ENCODE measurements at places on chromosomes 2 and 18. TPM values are rescaled to one million over a fixed set of nuclear protein-coding genes. Genes with fewer than 3 reads are reported as not detected.

DNA sequence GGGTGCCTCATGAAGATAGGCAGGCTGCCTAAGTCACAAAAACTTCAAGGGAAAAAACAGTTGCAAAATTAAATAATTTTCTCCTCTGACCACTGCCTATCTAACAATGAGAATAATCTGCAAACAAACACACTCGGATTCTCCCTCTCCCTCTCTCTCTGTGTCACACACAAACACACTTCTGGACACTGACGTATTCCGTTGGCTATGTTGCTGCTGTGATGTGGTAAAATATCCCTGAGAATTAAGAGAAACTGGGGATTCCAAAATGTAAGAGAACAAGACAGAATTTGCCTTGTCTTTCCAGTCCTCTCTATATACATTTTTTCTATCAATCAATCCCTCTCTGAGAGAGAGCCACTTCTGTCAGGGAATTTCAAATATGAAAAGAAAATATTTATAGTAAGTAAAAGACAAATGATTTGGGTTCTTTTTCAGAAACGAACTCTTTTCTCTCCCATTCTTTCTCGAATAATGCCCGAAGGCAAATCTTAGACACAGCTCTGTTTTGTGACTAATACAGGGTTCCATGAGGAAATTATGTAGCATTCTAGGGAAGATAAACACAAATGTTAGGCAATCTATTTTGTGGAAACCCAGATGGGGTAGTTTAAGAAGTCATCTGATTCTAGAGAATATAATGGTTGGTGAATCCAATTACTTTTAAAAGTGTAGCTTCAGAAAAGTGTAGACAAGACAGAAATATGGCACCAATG lies 310.3 kb upstream of the CYP26B1 start:
- DNase-seq: no peak

DNA sequence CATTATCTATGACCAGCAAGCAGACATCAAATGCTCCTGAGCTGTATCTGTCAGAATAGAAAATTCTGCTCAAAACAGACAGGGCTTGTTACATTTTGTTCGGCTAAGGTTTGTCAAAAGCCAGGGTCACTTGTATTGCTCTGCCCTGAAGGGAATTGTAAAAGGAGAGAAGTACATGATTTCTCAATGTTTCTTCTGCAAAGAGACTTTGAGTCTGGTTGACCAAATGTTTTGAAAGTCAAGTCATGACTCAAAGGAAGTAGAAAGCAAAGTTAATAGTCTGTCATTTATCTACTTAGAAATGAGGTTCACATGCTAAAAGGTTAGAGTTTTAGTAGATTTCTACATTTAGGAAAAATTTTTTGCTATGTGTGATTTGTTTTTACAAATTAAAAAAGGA lies 1624.1 kb upstream of the ZEB2 start:
- no peak for DNase-seq

GRCh38 chr18:76689646-76690264 lies 132.6 kb upstream of the ZNF236 start:
- DNase-seq: no peak

The ELOA2 gene
- not detected for total RNA-seq

DNA sequence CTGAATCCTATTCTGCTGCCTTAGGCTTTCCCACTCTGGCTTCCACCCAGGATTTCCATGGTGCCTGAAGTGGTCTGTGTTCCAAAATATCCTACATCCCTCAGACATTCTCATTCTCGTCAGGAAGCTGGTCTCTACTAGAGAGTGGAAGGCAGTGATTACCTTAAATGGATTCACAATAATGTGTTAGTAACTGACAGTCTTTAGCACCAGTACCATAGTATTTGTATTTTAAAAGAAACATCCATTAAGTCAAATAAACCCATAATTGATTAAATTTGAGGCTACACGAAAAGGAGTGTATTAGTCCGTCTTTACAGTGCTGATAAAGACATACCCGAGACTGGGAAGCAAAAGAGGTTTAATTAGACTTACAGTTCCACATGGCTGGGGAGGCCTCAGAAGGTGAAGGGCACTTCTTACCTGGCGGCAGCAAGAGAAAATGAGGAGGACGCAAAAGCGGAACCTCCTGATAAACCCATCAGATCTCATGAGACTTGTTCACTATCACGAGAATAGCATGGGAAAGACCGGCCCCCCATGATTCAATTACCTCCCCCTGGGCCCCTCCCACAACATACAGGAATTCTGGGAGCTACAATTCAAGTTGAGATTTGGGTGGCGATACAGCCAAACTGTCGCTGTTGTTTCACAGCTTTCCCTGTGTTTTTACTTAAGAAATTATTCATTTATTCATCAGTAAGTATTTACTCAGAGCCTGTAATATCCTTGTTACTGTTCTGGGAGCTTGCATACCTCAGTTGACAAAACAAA lies 306.5 kb downstream of the STK39 start:
- DNase-seq: no peak

- DNase-seq: no peak
These were observed 6.1 kb downstream of the STK11IP start for GRCh38 chr2:219603771-219604170.

DNA sequence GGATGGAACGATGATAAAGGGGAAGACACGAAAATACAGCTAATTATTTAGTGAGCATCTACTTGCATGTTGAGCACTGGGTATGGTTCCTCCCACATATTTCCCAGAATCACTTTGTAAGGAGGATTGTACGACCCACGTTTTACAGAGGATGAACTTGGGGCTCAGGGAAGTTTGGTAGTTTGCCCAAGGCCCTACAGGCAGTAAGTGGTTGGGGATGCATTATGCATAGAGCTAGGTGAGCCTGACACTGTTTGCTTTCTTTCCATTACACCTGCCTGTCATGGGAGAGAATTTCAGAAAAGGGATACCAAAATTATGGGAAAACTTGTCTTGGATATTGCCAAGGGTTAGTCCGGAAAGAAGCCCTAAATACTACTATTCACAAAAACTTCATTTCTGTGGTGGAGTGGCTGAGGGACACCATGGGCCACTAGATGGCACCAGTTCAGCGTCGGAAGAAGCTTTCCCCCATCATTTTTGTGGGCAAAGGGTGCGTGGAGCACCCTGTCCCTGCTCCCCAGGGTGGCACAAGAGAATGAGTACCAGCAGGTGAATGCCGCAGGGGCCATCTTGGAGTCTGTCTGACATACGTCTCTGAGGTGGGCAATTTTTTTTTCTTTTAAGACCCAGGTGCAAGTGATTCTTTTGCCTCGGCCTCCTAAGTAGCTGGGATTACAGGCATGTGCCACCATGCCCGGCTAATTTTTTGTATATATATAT lies 23.5 kb upstream of the C18orf32 start:
- DNase-seq: no peak

- no peak for DNase-seq
These were observed 396.4 kb upstream of the LRRTM1 start for GRCh38 chr2:80700961-80701360.

DNA sequence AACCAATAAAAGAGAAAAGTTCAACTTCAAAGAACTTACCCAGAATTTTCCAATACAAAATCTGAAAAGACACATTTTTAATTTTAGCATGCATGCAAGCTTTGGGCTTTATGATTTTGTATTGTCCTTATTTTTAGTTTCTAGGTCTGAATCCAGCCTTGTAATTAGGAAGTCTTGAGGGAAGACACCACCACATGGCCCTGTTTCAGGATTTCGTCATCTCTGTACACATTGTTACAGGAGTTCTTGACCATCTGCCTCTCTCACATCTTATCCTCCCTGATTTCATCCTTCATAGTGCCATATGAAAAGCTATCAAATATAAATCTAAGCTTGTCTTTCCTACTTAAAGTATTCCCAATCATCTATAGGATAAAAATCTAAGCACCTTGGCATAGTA lies 176.1 kb downstream of the TXNL1 start:
- no peak for DNase-seq

The PLGLB2 gene
- total RNA-seq: 0.83 TPM

DNA sequence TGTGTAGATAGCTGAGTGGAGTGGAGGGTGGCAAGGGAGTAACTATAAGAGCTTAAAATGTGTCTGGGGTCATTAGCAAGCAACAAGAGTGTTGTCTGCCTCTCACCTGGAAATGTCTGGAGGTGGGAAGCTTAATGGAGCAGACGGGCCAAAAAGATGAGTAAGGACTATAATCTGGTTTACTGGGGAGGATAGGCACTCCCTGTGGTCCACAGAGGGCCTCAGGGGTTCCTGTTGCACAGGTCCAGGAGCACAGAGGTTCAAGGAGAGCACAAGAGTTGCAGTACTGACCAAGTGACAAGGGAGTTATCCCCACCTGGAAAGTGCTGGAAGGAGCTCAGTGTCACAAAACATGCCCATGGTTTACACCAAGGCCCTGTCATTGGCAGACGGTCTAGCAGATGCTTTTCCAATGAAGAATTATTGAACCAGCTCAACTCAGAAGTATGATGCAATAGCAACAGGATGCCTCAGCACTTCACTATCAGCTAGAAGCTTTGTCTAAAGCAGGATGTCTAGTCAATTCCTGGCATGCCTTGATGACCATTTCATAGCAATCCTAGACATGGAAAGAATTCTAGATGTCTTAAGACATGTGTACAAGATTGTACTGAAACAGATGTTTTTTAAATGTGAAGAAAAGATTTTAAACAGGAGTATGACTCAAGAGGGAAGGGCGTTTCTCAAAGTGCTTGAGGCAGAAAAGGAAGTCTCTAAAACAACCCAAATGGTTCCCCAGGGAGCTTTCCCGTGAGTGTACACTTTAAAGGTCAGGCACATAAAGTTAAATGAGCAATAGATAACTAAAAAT lies 62.9 kb upstream of the SERPINE2 start:
- DNase-seq: no peak

DNA sequence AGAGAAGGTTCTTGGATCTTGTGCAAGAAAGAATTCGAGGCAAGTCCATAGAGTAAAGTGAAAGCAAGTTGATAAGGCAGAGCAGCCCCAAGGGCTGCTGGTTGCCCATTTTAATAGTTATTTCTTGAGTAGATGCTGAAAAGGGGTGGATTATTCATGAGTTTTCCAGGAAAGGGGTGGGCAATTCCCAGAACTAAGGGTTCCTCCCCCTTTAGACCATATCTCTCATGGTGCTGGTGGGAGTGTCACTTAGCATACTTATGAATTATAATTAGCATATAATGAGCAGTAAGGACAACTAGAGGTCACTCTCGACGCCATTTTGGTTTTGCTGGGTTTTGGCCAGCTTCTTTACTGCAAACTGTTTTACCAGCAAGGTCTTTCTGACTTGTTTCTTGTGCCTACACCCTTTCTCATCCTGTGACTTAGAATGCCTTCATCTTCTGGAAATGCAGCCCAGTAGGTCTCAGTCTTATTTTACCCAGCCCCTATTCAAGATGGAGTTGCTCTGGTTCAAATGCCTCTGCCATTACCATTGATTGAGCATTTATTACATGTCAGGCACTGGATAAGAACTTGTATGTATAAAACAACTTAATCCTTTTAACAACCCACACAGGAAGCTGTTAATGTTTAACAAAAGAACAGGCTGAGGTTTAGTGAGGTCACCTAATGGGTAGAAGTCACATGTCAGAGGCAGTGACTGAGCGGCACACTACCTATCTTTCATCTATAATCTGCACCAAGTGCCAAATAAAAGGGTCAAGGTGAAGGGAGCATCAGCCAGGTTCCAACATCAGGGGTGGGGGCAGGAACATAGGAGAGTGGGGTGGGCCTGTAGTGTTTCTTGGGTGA lies 250.9 kb downstream of the ICOS start:
- no peak for DNase-seq

DNA sequence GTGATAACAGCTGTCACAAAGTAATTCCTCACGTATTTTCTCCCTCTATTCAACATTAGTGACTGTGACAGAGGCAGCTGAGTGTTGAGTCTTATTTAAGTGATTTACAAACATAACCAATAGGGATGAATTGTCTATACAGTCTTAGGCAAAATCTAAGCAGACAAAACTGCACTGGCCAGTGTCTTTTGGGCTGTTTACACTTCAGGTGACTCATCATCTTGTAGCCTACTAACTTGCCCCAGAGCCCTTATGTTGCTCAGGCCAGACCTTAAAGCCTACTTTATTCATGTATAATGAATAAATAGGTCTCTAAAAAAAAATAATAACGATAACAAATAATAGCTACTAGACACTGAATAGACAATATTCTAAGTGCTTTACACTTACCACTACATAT lies 17.2 kb downstream of the THOC1 start:
- no peak for DNase-seq

DNA sequence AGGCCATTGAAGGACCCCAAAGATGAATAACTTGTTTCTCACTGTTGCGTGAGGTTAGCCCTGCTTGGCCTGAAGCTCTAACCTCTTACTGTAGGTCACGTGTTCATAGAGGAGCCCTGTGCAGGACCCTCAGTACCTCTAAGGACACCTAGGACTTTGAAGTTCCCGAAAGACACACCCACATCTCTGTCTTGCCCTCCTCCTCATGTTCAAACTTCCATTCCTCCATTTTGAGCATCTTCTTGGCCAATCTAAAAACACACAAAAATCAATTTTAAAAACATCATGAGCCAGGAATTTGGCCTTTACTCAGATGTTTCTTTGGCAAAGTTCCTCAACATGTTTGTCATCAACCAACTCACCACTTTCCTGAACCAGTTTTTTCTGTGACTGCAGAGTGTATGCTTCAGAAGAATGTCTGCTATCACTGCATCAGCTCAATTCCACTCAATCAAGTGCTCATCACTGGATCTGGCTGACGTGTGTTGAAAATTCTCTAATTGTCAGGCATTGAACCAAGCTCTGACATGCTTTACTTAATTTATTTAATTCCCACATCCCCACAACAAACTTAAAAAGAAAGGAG lies 101.6 kb downstream of the AP1S3 start:
- no peak for DNase-seq

GRCh38 chr2:74392449-74392743 lies 12.3 kb upstream of the DCTN1 start:
- DNase-seq: no peak

All from ureter (tissue), 1 donor.